Activated B cell treated with CpG ODN at 0.5 μM for 24 hours (primary cell): ENCODE measurements at places on chromosomes 1 and 21. TPM values are rescaled to one million over a fixed set of nuclear protein-coding genes. Genes with fewer than 3 reads are reported as not detected.

DNA sequence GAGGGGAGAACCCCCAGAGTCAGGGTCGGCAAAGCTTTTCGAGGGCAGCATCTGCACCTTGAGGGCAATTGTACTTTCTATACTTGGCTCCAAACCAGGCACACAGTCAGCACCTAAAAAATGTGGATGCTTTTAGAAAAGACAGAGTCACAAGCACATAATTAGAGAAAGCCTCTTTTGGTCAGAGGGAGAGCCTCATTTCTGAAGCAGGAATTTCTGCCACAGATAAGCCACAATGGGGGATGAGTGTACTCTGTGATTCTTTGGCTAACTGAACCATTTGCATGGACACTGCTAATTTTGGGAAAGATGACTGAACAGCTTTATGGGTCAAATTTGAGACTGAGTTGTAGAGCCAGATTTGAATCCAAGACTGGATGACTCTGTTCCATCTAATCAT, 635.7 kb downstream of the KIF26B start:
- no peak for DNase-seq

DNA sequence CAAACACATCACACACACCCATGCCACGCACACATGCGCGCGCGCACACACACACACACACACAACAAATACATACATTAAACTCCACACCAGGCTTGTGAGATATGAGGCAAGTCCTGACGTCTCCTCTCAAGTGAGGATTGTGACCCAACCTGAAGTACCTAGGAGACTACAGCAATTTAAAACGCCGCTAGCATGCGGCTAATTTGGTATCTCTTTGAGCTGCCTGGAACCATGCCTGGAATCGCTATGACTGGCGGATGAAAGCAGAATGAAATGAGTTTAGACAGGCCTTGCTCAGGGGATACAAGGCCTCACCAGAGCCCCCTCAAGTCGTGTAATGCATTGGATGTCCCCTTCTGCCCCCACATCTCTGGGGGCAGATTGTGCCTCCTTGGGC, 1.6 kb upstream of the RAB7B start:
- DNase-seq: no peak

GRCh38 chr1:84330125-84330984, 28.8 kb downstream of the SAMD13 start:
- DNase-seq: no peak

DNA sequence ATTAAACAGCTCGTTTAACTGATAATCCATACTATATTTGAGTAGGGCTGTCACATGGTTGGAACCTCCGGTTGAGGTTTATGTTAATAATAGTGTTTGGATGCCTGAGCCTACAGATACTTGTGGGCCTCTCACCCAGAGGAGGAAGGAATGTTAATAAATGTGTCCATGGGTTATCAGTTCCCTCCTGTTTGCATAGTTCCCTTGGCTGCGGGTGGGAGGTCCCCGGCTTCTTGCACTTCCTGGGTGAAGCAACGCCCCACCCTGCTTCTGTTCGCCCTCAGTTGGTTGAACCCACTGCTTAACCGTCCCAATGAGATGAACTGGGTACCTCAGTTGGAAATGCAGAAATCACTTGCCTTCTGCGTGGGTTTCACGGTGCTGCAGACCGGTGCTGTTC, 23.6 kb upstream of the GBP1 start:
- DNase-seq: no peak

GRCh38 chr1:46532498-46533178, 18.8 kb downstream of the KNCN start:
- peak; percentile 46 for DNase-seq

- DNase-seq: no peak
These were observed 7.3 kb downstream of the CD244 start for GRCh38 chr1:160855181-160855981.

- no peak for DNase-seq
These were observed 268.6 kb upstream of the RGS18 start for GRCh38 chr1:191889623-191890003.

GRCh38 chr1:109791495-109792043, 27.8 kb upstream of the EPS8L3 start:
- no peak for DNase-seq

- no peak for DNase-seq
These were observed 26.2 kb upstream of the CNN3 start for GRCh38 chr1:94953107-94953506.

GRCh38 chr1:30751830-30752650, 5.5 kb downstream of the LAPTM5 start:
- no peak for DNase-seq

DNA sequence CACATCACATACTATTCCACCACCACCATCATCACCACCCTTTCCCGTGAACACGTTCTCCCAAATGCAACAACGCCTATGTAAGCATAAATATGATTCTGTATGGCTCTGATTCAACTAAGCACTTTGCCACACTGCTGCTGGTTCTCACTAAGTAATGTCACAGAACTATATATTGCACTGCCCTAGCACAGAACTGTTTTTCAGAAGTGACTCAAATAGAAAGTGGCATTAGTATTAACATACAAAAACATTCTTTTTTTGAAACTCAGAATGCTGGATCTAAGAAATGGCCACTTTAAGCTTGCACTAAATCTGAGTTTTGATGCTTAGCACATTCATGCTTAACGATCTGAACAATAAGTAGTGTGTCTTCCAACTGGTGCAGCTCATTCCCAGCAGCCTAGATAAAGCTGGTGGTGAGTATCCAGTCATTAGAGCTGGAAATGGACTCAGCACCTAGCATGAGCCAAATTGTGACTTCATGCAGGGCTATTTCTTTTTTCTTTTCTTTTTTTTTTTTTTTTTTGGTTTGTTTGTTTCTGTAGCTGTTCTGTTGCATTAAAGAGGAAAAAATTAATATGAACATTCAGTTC, 46.2 kb upstream of the ZC3H11B start:
- DNase-seq: no peak

- no peak for DNase-seq
These were observed 98.8 kb downstream of the RABGAP1L start for GRCh38 chr1:174258148-174258550.

DNA sequence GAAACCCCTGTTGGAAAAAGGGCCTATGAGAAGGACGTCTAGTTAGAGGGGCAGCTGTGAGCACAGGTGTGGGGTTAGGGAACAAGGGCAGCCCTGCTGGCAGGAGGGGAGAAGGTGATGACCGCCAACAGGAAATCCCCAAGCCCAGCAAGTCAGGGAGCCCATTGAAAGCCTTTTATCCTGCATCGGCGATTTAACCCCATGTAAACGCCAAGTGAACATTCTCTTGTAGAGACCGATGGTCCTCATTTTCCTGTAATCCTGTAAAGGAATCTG, 1.1 kb upstream of the BSND start:
- no peak for DNase-seq

- peak; percentile 23 for DNase-seq
These were observed 5.7 kb downstream of the TPM3 start for GRCh38 chr1:154186177-154186576.

DNA sequence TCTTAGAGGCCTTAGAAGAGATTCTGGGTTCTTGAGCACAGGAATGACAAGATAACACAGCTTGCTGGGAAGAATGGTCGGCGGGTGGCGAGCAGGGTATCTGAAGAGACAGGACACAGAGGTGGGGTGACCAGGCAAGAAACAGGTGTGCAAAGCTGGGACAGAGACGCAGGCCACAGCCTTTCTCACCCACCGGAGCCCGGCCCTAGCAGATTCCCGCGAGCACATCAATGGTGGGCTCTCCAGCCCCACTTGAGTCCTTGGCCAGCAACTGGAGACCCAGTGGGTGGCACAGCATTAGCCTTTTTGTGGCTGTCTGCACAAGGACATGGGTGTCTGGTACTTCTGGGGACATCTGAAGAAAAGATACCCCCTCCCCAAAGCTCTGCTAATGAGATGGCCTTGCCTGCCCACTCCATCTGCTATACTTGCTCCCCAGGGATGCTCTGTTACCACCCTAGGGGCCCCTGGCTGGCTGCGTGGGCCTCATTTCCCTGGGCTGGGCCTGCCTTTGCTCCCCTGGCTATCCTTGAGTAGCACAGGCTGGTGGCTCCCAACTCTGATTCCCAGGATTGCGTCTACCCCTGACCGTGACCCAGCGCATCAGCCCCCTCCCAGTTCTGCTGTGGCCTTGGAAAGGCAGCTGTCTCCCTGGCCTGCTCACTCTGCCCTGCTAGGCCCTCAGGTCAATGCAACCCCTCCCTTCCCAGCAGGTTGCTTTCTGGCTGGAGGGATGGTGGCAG, 127.2 kb upstream of the ADAR start:
- no peak for DNase-seq

DNA sequence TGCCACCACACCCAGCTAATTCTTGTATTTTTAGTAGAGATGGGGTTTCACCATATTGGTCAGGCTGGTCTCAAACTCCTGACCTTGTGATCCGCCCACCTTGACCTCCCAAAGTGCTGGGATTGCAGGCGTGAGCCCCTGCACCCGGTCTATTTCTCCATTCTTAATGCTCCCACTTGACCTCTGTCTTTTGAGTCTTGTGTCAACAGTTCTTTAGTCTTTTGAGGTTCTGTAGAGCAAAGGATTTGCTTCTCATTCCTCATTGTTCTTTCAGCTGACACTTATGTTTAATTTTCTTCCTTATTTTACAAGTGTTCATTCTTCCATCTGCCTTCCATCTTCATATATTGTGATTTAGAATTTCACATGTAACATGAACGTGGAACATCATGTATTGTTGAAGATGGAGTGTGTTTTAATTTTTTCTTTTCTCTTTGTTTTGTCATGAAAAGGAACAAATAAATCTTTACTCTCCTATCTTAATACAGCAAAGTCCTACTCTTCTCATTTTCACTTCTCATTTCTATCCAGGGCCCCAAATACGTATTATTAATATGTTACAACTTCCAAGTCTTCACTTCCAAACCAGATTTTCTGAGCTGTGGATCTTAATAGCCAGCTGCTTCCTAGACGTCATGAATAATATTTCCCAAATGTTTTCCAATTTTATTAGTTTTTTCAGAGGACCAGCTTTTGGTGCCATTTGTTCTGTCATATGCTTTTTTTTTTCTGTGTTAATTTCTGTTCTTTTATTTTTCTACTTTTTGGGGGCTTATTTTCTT, 16.9 kb downstream of the MTF2 start:
- no peak for DNase-seq

DNA sequence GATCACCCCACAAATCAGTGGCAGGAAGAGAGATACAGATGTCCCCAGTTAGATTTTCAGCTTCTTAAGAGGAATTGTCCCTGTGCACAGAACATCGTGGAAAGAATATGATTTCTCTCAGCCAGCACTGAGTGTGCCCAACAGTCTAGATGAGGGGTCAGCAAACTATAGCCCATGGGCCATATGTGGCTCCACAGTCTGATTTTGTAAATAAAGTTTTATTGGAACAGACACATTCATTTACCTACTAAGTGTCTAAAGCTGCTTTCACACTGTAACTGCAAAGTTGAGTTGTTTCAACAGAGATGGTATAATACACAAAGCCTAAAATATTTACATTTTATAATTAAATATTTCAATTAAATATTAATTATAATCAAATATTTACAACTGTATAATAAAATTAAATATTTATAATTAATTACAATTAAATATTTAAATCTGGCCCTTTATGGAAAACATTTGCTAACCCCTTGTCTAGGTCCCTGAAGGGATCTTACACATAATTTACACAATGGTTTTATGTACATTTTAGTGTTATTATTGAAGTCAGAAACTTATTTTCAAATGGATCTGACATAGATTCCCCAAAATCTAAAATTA, 407.6 kb downstream of the PTPRU start:
- no peak for DNase-seq

DNA sequence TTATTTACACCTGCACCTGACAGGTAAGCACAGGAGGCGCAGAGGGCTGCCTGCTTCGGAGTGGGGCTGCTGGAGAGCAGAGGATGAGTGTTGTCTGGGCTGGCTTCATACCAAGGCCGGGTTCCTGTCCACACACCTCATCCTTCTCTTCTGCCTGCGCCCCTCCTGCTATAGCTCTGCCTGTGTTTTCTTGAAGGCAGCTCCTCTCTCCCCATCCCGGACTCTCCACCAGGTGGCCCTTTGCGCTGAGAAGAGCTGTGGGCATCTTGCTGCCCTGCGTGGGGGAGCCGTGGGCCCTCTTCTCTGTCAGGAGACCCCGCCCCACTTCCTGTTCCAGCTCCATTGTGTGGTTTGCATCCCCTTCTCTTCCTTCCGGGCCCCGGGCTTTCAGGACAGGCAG, 35.0 kb downstream of the ARHGEF10L start:
- DNase-seq: no peak

- no peak for DNase-seq
These were observed 726 bp upstream of the CYB5R1 start for GRCh38 chr1:202967684-202968281.

DNA sequence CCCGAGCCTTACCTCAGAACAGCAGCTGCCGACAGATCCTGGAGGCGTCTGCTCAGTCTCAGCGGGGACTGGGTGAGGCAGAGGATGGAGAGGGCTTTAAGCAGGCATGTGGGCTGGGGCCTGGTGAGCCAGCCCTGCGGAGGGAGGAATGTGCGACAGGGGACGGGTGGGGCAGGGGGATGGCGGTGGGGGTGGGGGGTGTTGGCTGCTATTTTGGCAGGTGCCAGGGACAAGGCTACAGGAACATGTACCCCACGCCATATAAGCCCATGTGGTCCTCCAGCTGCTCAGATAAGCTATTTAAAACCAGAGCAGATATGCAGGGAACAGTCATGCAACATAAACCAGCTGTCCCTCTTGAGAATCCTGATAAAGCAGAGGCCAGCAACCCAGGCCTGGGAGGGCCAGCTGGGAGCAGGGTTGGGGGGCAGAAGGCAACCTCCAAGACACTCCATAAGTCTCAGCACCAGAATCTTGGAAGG, at the start of gene TNNT2:
Gene TNNT2 (minus strand): TSS at position 70 of the 482 bp plus-strand sequence. CDS start 4,426 bp downstream, outside the sequence.
- DNase-seq: no peak

GRCh38 chr1:2499986-2500596, 24.0 kb downstream of the PLCH2 start:
- DNase-seq: no peak

- no peak for DNase-seq
These were observed 375.9 kb downstream of the DSCAM start for GRCh38 chr21:40471103-40471502.

- DNase-seq: no peak
These were observed 97.6 kb downstream of the VAV3 start for GRCh38 chr1:107867422-107867821.

DNA sequence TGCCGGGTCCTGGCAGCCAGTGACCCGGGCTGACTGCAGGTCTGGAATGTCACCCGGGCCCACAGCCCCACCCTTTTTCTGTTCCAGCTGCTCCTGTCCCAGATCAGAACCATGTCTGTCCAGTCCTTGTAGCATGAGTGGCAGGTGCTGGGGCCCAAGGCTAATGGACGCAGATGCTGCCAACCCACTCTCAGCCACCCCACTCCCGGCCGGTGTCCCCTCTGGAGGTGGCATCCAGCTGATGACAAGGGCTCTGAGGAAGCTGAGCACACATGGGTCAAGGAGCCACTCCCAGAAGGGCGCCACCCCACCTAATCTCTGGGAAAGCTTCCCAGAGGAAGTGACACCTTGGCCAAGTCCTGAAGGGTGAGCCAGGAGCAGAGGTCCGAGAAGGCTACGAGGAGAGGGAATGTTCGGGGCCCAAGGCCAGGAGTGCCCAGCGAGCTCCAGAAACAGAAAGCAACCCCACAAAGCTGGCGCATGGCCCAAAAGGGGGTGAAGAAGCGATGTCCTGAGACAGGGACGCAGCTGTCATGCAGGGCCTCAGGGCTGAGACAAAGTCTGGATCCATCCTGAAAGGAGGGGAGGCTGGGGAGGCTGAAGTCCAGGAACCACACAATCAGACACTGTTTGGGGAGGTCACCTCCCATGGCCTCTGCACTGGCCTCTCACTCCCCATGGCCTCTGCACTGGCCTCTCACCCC, 39.5 kb downstream of the ACOT7 start:
- DNase-seq: no peak

The OR10J1 gene
- not detected in 2 replicates for total RNA-seq

The ASCL5 gene
- not detected in 2 replicates for total RNA-seq

The BRINP3 gene
- total RNA-seq: not detected in 2 replicates

The EPB41 gene
- 73.8 and 74.0 TPM in 2 replicates for total RNA-seq

The PTPN7 gene
- 29.4 and 31.0 TPM in 2 replicates for total RNA-seq

The LAX1 gene
- total RNA-seq: 12.0 and 13.5 TPM in 2 replicates

The TDRD10 gene
- total RNA-seq: not detected in 2 replicates
